HT1080 (cell line): ENCODE measurements at places on chromosomes 11 and 22.

DNA sequence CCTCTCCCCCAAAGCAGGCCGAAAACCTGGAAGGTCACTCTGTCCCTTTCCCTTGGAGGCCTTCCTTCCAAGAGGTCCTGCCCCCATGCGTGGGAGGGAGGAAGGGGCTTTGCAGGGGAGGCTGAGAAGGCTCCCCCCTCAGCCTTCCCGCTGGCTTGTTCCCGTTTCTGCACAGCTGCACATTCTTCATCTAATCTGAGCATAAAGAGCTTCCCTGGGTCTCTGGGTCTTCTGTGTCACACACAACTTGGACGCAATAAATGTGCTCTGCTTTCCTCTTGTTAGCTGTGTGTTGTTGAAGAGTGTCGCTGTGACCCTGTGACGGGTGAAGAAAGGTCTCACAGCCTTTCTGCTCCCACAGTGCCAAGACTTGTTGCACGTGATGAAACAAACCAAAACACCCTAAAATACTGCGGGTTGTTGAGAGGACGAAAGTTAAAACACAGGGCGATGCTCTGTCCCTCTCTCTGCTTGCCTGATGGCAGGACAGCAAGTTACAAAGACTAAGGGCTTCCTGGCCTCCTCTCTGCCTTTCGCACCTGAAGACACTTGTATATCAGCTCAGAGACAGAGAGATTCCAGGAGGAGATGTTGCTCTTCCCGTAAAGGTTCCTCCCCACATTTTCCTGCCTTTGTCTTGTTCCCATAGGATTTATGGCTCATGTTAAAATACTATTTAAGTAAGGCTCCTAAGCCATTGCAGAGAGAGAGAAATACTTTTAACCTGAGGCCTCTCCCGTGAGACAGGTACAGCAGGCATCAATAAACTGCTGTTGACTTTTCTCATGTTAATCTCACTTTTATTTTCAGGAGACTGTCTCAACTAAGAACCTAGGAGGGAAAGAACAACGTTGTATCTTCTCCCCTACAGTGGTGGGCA lies 15.4 kb upstream of the IFITM3 start:
- no peak for DNase-seq

DNA sequence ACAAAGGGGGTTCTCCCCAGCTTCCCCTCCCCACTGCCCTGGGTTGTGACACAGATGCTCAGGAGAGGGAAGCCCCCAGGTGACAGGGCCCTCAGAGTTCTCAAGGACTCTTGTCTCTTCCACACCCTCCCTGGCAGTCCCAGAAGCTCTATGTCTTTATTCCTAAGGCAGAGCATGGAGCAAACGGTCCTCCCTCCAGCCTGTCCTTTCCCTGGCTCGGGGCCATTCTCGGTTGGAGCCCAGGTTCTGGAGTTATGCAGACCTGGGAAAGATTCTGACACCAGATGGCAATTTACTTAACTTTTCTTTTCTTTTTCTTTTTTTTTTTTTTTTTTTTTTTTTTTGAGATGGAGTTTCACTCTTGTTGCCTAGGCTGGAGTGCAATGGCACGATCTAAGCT lies 186.6 kb downstream of the CEP164 start:
- no peak for DNase-seq

- no peak for DNase-seq
These were observed 110.2 kb upstream of the NAV2 start for GRCh38 chr11:19602406-19602805.

DNA sequence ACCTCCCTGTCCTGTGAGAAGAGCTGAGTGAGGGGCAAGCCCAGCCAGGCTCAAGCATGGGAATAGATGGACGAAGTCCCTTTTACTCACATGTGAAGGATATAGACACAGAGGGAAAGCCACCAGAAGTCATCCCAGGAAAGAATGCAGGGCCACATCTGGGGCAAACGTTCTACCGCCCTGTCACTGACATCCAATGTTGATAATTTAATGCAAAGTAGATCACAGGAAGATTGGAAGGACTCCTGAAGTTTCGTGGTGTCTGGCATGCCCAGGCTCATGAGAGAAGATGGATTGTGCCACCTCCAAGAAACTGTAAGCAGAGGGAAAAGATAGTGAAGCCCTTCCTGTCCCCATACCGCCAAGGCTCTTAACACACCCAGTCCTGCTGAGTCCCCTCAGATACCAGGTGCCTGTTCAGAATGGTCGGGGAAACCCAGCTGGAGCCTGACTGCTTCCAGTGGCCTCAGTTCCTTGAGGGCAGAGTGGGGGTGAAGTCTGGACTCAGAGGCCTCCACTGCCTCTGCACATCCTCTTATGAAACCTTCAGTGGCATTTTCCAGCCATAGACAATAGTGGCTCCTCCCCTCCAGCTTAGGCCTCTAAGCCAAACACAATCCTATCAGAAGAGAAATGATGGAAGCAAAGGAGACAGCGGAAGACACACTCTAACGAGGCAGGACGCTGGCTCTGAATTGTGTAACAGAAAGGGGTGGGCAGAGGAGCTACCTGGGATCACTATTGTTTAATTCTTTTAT lies 7.5 kb upstream of the STK33 start:
- no peak for DNase-seq

DNA sequence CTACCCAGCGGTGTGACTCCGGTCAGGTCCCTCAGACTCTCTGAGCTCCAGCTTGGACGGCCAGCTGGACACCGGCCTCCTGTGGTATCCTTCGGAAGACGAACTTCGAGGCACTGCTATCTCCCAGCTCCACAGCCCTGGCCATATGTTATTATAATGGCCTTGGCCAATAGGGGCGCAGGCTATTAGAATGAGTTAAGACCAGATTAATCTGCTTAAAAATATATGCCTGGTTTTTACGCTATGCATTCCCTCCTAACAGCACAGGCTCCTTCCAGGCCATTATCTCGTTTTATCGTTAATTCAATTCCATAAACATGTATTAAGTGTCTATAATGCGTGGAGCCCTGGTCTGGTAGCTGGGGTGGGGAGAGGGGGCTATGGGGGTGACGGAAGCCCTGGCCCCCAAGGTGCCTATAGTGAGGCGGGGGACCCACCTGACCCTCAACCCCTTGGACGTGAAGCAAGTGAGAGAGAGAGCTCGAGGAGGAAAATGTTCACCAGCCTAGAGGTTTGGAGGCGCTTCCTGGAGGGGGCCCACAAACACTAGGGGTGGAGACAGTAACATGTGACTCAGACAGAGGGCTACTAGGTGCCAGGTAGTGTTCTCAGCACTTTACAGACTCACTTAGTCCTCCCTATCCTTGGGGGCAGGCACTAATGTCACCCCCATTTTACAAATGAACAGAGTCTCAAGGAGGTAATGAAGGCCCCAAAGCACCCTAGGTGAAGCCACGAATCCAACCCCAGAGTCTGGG lies 37.5 kb upstream of the TCF20 start:
- DNase-seq: no peak

- DNase-seq: peak; percentile 92
These were observed 38.0 kb downstream of the METTL15 start for GRCh38 chr11:28146123-28146751.
